NCI-H187 treated with DMSO at 0.1 percent for 48 hours (cell line): ENCODE measurements at places on chromosomes 7 and 10.

GRCh38 chr7:116384936-116385635, 114.5 kb upstream of the CAV2 start:
- DNase-seq = no peak

- DNase-seq = no peak
Measured at GRCh38 chr7:108086546-108086945, 43.6 kb downstream of the LAMB4 start.

DNA sequence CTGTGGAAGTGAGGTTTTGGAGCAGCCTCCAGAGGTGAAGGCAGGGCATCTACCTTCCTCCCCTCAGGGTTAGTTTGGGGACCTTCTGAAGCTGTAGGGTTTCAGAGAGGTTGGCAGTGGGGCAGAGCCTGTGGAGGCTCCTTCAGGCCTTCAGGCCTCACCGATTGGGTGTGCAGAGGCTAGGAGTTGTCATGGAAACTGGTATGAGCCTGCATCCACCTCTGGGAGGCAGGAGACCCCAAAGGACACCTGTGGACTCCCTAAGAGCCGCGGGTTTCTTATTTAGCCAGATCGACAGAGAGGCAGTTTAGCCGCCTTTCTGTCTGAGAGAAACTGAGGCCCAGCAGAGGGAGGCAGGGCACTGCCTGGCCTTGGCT, 2.0 kb downstream of the LZTS2 start:
- no peak for DNase-seq

- no peak for DNase-seq
Measured at GRCh38 chr7:2165239-2165609, 67.5 kb downstream of the MAD1L1 start.

DNA sequence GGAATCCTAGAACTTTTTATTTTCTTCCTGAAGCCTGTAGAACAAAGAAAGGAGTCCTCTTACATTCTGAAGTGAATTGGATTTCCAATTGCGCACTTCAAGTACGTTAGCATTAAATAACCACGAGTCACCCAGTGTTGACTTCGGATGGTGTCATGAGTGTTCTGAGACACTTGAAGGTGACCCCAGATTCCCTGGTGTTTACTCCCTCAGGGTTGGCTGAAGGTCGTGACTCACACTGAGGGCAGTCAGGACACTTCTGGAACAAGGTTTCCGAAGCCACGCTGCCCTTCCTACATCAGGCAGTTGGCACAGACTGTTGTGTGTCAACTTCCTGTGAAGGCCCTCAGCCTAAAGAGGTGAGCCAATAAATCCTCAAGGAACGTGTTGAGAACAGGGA, 186.6 kb upstream of the CELF2 start:
- no peak for DNase-seq

- no peak for DNase-seq
Measured at GRCh38 chr10:16663444-16663843, 141.8 kb upstream of the C1QL3 start.

DNA sequence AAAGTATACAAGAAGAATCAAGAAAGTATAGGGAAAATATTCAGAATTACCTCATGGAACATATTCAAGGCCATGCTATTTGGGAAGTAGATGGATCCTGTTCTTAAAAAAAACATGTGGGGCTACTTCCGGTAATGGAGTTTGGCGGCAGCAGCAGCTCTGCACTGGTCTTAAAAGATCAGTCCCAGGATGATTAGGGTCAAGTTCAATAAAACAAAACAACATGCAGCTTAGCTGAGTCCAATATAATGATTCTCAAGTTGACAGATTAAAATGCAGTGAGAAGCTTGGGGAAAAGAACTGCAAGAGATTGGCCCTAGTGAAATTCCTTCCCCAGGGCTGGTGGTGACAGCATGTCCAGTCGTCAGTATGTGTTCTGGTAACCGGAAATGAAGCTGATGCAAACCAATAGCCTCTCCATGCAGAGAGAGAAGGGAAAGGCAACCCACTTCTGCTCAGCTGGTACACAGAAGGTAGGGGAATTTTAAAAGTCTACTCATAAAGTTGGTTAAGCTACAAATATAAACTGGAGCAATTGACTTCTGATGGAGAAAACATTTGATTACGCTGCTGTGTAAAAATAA, 305.1 kb upstream of the IMMP2L start:
- no peak for DNase-seq

- DNase-seq = no peak
Measured at GRCh38 chr10:30915146-30915545, 116.5 kb downstream of the ZNF438 start.

DNA sequence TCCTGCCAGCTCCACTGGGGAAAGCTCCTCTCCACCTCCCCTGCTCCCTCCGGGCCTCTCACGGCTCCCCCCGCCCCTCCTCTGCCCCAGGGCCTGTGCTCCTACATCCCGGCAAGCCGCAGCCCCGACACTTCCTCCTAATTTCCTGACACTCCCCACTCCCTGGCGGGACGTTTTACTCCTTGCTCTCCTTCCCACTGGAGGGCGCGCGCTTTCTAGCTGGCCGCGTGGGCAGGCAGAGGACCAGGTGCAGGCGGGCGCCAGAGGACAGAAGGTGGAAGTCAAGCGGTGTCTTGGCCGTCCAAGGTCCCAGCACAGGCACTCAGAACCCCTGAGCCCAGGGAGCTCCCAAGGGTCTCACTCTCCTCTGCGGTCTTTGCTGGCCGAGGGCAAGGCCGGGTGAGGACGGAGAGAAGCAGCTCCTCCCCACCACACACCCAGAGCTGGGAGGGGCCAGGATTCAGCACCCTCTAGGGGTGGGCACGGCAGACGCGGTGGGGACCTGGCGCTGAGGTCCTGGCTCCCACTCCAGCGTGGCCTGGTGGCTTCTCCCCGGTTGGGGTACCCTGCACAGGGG, 19.1 kb downstream of the ADAM8 start:
- no peak for DNase-seq

- no peak for DNase-seq
Measured at GRCh38 chr7:146862415-146862814, 745.8 kb downstream of the CNTNAP2 start.

DNA sequence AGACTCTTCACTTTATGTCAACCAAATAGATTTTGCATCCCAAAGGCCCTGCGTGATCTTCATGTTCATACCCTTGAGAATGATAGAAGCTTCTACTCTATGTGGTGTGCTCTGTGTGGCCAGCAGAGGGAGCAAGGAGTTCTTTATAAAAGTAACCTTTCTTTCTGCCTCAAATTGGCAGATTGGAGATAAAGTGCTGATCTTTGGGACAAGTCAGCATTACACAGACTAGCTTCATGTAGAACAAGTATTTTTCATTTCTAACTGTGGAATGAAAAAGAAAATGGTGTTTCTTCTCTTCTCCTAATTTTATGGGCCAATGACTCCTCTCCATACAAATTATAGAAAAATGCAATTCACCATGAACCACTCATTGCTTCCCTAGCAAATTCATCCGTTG, 1214.1 kb downstream of the SORCS1 start:
- no peak for DNase-seq

DNA sequence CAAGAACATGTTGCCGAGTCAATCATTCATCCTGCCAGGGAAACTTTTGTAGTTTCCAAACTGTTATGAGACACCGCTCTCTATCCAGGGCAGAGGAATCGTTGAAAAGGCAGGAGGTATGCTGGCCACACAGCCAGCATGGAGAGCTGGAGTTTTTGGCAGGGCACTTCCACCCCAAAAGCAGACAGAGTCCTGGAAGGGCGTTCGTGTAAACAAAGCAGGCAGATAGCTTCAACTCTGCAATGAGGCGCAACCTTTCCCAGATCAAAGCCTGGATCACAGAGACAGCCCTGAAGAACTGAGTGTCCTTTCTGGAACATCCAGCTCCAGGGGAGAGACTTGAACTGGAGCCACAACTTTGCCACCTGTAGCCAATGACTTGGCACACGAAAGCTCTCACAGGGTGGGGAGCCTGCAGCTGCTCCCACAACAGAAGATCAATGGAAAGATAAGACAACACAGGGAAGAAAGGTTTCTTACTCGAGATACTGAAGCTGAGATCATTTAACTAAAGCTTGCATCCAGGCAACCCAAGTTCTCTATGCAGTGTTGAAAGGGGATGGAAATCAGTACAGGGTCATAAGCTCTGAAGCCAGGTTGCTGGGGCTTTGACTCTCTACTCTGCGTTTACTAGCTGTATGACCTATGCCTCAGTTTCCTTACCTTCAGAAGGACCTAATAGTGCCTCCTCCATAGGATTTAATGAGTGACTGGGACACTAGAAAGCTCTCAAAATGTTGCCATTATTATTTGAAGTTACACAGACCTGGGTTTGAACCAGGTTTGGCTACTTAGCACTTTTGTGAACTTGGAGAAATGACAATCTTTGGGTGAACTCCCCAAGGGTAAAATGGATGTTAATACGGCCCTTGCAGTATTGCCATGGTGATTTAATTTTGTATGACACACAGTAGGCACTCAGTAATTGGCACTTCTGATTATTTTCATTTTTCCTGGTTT, 434.8 kb upstream of the NPVF start:
- DNase-seq = no peak

- no peak for DNase-seq
Measured at GRCh38 chr10:102549549-102549948, 45.8 kb downstream of the SUFU start.

DNA sequence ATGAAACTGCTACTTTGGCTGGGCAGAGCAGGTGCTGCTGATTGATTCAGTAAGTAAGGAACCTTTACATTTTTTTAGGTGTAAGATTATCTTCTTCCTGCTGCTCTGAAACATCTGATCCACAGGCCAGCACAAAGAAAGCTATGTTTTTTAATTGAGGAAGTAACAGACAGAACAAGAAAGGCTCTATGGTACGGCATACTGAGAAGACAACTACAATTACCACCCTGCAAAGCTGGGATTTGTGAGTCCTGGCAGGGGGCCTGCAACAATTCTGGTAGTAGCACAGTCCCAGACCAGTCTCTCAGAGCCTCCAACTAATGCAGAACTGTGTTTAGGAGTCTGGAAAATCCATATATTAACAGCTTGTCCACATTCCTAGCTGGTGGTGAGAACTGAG, 103.0 kb upstream of the LRRTM3 start:
- no peak for DNase-seq

DNA sequence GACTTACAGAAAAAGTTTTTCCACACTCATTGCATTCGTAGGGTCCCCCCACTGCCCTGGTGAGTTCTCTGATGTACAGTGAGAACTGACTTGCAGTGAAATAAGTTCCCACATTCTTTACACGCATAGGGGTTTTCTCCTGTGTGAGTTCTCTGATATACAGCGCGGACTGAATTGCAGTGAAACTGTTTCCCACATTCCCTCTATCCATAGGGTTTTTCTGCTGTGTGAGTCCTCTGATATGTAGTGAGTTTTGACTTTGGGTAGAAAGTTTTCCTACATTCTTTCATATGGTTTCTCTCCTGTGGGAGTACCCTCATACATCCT, 147.0 kb downstream of the GLRX3 start:
- no peak for DNase-seq

DNA sequence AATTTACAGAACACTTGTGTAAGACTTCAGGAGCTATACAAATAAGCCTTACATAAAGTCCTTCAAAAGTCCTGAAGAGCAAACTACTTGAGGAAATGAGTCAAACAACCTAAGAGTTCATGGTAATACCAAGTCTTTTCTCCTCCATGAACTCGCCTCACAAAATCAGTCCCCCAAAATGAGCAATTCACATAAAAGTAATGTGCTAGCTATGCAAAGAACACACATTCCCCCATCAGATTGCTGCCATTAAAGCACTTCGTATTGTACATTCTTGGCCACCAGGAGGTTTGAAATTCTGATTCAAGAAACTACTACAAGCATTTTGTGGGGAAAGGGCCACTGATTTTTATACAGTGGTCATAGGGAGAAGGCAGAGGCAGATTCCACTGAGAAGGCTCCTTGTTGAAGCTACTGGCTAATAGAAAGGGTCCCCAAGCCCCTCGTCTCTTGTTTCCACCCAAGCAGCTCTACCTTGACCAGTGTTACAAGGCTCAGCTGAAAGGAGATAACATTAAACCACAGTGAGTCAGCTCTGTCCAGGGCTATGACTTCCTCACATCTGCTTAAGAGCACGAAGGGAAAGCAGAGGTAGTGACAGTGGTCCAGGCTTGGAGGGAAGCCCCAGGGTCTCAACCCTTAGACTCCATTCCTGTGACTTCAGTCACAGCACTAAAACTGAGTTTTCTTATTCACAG, 115.2 kb upstream of the CDK1 start:
- DNase-seq = no peak

DNA sequence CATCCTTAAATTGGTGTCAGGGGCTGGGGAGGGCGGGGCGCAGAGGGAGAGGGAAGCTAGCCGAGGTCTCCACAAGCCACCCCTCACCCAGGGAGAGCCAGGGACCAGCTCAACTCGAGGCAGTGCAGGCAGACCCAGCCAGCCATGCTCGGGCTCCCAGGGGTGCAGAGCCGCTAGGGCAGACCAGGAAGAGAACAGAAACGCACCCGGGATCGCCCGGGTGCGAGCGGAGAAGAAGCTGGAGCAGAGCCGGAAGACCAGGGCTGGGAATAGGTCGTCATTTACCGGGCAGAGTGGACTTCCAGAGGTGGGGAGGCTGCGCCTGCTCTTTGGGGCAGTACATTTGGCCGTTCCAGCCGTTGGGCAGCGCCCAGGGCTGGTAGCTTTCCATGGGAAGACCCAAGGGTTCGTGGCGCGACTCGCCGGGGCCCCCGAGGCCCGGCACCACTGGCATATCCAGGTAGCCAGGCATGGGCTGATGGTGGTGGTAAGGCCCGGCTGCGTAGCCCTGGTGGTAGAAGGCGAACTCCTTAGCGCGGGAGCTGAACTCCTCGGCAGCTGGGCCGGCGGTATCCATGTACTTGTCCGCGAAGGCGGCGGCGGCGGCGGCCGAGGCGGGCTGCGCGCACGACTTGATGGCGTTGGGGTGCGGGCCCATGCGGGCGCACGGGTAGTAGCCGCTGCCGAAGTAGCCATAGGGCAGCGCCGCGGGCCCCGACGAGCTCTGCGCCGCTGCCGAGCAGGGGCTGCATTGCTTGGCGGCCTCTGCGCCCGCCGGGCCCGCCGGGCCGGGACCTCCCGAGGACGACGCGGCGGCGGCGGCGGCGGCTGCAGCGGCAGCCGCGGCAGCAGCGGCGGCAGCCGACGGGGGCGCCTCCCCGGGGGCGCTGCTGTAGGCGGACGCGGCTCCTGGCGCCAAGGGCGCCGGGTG, 755 bp downstream of the HOXA13 start:
- no peak for DNase-seq

- DNase-seq = no peak
Measured at GRCh38 chr7:136976504-136977251, 108.2 kb downstream of the CHRM2 start.

- no peak for DNase-seq
Measured at GRCh38 chr7:30630986-30631385, 36.3 kb downstream of the GARS1 start.

DNA sequence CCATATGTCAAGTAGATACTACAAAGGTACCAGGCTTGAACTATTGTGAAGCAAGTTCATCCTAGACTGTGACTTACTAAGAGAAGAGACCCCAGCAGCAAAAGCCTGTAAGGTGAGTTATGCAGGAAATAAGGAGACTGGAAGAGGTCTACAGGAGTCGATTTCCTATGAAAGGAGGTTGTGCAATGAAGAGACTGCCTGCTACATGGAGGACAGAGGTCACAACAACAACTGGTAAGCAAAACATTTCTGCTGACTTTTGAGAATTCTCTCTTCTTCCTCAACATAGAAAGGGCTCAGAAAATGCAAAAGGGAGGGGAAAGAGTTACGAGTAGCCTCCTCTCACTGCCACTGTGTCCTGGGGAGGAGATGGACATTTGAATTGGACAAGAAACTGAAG, 42.4 kb downstream of the PDK4 start:
- no peak for DNase-seq

GRCh38 chr10:84267503-84268126, 22.8 kb downstream of the RGR start:
- no peak for DNase-seq
